CD4-positive, alpha-beta T cell treated with Interleukin-4 for 1 hour (primary cell): ENCODE measurements at places on chromosomes 16 and 17.
A peak's percentile ranks its signal among the peaks of the same experiment; 100 is the strongest.

- no peak for DNase-seq
Measured at GRCh38 chr16:71289732-71290062, 495 bp upstream of the CMTR2 start.

DNA sequence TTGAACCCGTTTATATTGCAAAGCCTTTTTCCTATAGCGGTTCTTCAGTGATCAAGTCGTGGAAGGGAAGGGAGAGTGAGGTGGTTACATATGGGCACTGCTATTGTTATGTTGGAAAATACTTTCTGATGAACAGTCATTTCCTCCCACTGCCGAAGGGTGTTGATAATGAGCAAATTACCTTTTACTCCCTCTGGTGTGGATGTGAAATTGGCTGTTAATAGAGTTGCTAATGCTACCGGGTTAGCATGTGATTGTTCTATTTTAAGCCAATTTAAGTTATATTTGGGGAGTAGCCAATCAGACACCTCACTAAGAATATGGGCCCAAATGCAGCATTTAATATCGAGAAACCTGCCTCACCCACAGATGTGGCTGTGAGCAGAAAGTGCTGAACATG, 15.6 kb upstream of the PMFBP1 start:
- DNase-seq: no peak

- DNase-seq: no peak
Measured at GRCh38 chr16:35102780-35103403, 1643.5 kb downstream of the TP53TG3F start.

DNA sequence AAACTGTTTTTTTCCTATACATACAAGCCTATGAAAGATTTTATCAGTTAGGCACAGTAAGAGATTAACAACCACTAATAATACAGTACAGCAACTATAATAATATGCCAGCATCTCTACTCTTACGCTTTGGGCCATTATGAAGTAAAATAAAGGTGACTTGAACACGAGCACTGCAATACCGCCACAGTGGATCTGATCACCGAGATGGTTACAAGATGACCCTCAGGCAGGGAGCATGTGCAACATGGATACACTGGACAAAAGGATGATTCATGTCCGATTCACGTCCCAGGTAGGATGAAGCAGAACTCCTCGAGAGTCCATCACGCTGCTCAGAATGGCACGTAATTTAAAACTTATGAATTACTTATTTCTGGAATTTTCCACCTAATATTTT, 10.5 kb downstream of the PELP1 start:
- DNase-seq: no peak

DNA sequence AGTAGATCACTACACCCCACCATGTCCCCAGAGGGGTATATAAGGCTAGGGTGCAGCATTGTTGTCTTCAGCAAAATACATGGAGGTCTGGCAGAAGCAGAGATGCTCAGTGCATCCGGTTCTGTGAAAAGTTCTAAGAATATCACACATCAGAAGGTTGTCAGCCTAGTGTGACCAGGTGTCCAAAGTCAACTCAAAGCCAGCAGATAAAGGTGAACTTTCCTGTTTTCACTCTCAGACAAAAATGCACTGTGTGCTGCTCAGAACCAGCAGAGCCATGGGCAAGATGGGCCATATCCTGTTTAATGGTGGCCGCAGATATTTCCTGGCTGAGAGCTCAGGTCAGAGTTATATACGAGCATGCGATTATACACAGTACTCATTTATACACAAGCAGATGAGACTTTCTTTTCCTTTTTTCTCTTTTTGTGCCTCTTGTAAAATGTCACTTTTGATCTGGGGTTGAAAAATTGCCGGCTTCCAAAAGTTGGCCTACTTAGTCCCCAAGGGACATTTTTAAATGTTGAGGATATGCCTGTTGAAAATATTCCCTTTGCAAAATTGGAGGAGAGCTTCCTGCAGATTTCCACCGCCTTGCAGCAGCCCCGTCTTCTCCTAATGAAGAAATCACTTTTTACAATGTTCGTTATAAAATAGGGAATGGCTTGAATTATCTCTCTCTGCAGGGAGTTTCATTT, 425.6 kb upstream of the SALL1 start:
- DNase-seq: no peak

- no peak for DNase-seq
Measured at GRCh38 chr17:28908640-28909167, 5.8 kb upstream of the DHRS13 start.

GRCh38 chr17:30234964-30235363, 533 bp downstream of the SLC6A4 start:
- DNase-seq: no peak

GRCh38 chr17:13398853-13399252, 202.9 kb downstream of the HS3ST3A1 start:
- DNase-seq: no peak

GRCh38 chr17:78781104-78781892, 775 bp downstream of the CYTH1 start:
- peak; percentile 58 for DNase-seq

- DNase-seq: no peak
Measured at GRCh38 chr16:78446992-78447563, 347.6 kb downstream of the WWOX start.

- DNase-seq: no peak
Measured at GRCh38 chr17:5662409-5663085, 78.2 kb upstream of the NLRP1 start.

GRCh38 chr16:88452482-88453216, 431 bp upstream of the ZFPM1 start:
- DNase-seq: peak; percentile 98

GRCh38 chr16:48433850-48434530, 48.8 kb upstream of the SIAH1 start:
- no peak for DNase-seq

GRCh38 chr17:51029568-51030463, 90.9 kb downstream of the SPAG9 start:
- no peak for DNase-seq

DNA sequence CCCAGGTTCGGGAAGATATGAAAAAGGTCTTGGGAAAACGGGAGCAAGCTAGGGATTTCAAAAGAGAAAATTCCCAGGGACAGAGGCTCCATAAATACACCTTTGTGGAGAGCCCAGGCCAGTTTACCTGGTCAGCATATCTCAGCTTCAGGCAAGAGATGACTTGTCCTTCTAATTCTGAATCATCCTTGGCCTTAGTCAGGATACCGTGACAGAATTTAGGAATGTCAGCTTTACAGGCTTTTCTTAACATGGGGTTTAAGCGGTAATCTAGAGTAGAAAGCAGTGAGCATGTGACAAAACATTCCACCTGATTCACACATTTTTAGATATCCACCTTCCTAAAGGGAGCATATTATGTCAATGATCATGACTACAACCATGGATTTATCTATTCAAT, 41.1 kb upstream of the CLEC18B start:
- DNase-seq: no peak

DNA sequence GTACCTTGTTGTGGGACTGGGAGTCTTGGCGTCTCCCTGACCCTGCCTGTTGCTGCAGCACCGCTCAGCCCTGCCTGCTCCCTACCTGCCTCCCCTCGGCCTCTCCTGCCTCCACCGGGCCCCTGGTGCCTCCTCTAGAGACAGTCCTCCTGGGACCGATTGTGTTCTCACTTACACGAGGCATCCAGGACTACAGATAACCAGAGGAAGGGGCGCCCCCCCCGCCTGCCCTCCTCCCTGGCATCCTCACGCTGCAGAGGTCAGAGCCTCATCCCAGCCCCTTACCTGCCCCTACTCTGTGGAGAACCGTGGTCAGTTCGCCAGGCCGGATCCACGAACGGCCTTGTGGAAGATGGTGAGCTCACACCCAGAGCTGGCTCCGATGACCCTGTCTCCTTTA, 24.8 kb downstream of the MAPT start:
- DNase-seq: no peak

GRCh38 chr17:44272321-44272951, 4.5 kb upstream of the SLC4A1 start:
- DNase-seq: no peak

DNA sequence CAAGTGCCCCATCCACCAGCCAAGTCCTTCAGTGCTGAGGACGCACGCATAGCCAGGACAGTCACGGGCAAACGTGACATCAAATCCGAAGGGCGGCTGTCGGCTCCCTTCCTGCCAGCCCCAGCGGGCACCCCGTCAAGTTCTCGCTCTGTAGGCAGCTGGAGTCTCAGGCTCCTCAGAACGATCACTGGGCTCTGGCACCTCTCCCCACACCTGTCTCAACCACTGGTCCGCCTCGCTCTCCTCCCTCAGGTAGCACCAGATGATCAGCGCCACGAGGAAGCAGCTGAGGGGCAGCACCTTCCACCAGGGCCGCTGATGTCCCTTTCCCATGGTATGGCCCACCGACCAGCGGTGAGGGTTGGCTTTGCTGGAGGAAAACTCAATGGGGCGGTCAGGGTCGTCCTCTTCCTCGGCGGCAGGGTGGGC, 422 bp downstream of the UQCC4 start:
- DNase-seq: no peak

DNA sequence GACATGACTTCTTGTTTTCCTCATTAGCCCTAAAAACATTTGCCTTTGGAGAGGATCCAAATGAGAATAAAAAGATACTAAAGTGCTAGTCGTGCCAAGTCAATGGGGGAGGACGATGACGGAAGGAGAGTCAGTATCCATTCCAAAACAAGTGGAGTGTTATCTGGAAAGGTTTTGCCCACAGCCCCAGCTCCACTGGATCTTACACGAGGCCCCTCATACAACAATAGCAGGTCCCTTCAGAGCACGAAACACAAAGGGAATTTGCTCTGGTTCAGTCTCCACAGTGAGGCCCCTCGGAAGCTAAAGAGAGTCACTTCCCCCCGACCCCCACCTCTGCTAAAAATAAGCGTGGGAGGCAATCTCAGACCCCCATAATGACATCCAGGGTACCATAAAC, 496.9 kb upstream of the ZFHX3 start:
- DNase-seq: no peak

- no peak for DNase-seq
Measured at GRCh38 chr16:56662357-56663354, 4.9 kb downstream of the MT1F start.

- no peak for DNase-seq
Measured at GRCh38 chr16:20871258-20871657, 28.9 kb downstream of the DCUN1D3 start.

GRCh38 chr17:57125406-57125805, 40.4 kb downstream of the AKAP1 start:
- DNase-seq: no peak

GRCh38 chr16:23842137-23842600, 6.4 kb downstream of the PRKCB start:
- DNase-seq: no peak

GRCh38 chr16:2857451-2858244, at the start of gene PRSS22:
PRSS22 (minus strand) TSS chr16:2858170; CDS start chr16:2858104, 66 bp downstream.
- no peak for DNase-seq

DNA sequence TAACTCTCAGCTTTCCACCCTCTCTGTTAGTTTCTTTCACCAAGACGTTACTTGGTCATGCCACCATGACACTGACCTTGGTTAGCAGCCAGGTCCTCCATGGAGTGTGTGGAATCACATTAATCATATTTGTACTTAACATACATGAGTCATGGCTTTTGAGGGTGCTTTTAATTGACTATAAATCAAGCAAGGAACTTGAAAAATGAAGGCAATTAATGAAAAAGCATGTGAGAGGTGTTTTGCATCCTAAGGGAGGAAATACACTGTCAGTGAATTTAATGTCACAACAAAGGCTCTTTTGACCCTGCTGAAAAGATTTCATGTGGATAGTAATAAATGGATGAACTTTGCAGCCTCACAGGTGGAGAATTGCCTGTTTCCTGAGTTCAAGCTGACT, 240.7 kb downstream of the CDH13 start:
- DNase-seq: no peak

DNA sequence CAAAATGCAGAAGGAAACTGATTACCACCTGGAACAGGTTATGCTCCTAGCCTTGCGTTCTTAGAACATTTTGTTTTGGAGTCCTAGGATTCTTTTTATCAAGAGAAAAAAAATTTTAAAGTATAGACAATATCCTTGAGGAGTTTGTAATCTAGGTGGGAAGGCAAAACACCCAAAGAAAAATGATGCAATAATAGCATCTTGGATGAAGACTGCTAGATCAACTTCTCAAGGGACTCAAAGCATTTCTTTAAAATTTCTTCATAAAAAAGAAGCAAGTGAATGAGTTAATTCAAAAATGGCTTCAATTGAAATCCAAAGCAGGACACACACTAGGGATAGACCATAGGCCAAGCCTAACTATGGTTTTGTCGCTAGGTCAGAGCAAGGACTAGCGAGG, 515.8 kb upstream of the ZFHX3 start:
- no peak for DNase-seq

DNA sequence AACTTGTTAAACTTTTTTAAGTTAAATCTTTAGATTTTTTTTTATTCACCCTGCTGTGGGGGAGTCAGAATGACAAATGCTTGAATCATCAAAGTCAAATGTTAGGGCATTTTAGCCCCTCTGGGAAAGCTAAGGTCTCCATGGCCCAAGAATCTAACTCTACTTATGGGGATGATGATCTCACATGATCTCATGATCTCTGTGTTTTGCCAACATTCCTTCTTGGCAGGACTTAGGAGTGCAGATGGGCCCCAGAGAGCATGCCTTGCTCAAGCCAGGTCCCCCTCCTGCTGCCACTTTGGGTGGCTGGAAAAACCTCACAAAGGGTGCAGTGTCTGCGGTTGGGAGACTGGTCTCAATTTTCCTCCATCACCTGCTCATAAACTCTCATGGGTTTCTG, 108.6 kb downstream of the PRKCB start:
- DNase-seq: no peak

DNA sequence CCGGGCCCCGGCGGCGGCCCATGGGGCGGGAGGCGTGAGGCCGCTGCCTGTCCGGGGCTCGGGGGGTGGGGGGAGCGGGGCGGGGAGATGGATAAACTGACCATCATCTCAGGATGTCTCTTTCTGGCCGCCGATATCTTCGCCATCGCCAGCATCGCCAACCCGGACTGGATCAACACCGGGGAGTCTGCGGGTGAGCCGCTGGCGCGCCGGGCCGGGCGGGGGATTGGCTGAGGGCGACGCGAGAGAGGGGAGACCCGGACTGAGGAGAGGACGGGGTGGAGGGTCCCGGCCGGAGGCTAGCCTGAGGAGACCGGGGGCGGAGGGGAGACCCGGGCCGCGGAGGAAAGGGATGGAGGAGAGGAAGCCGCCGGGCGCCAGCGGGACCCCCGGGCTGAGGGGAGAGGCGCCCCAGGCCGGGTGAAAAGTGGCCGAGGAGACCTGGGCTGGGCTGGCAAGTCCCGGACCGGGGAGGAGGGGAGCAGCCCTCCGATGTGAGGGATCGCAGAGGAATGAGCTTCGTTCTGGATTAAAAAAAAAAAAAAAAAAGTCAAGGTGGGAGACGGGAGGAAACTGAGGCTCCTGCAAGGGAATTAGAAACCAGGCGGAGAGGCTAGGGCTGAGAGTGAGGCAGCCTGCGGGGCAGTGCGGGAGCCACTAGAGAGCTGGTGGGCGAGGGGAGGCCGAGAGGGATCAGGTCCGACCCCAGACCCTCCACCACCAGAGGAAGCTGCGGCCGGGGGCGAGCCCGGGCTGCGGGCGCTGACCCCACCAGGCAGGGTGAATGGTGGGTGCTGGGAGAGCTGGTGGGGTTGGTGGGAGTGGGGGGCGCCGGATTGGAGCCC, 526 bp downstream of the MOSMO start:
- peak; percentile 21 for DNase-seq
